MCF 10A (cell line): ENCODE measurements at places on chromosomes 7 and 10. TPM values are rescaled to one million over a fixed set of nuclear protein-coding genes. Genes with fewer than 3 reads are reported as not detected.

DNA sequence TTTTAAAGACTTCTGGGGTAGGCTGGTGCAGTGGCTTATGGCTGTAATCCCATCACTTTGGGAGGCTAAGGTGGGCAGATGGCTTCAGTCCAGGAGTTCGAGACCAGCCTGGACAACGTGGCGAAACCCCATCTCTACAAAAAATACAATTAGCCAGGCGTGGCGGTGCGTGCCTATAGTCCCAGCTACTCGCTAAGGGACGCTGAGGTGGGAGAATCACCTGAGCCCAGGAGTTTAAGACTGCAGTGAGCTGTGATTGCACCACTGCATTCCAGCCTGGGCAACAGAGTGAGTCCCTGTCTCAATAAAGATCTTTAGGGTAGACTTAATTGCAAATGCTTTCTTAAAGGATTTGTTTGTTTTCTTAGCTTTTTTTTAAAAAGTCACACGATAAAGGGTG, 29.3 kb downstream of the PTPN12 start:
- peak overlapping the region; percentile 39 for H3K4me3 ChIP-seq
- H3K27me3 ChIP-seq, result no peaks in the 10 kb centered on the region
- H3K4me1 ChIP-seq, result peaks cover 40% of the 10 kb centered on the region
- peaks cover 19% of the 10 kb centered on the region for H3K36me3 ChIP-seq

Gene PDGFA
- total RNA-seq, result 20.1 and 26.6 TPM in 2 replicates

GRCh38 chr10:4813023-4813422, 13.0 kb upstream of the AKR1E2 start:
- no peaks in the 10 kb centered on the region for H3K27me3 ChIP-seq
- H3K4me1 ChIP-seq, result peaks cover 18% of the 10 kb centered on the region
- peak; percentile 76 for DNase-seq
- no peak overlapping the region for H3K27ac ChIP-seq
- H3K36me3 ChIP-seq, result no peaks in the 10 kb centered on the region

- H3K27ac ChIP-seq, result no peak overlapping the region
- H3K4me1 ChIP-seq, result peaks cover 35% of the 10 kb centered on the region
- no peaks in the 10 kb centered on the region for H3K27me3 ChIP-seq
- DNase-seq, result peak; percentile 60
Measured at GRCh38 chr10:79241990-79242619, 105.2 kb upstream of the PPIF start.

DNA sequence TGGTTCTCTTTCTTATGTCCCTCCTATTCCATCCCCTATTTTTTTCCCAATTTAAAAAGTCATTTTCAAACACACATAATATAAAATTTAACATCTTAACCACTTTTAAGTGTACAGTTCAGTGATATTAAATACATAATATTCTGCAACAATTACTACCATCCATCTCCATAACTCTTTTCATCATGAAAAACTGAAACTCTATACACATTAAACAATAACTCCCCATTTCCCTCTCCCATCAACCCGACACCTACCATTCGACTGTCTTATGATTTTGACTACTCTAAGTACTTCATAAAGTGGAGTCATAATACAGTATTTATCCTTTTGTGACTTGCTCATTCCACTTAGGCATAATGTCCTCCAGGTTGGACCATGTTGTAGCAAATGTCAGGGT, 2.6 kb downstream of the KIF11 start:
- H3K4me3 ChIP-seq, result peak overlapping the region; percentile 99
- H3K4me1 ChIP-seq, result peaks cover 28% of the 10 kb centered on the region

- no peaks in the 10 kb centered on the region for H3K36me3 ChIP-seq
- DNase-seq, result no peak
- no peak overlapping the region for H3K27ac ChIP-seq
- no peak overlapping the region for H3K4me3 ChIP-seq
- no peaks in the 10 kb centered on the region for H3K27me3 ChIP-seq
Measured at GRCh38 chr10:121526801-121527221, 71.4 kb downstream of the FGFR2 start.

DNA sequence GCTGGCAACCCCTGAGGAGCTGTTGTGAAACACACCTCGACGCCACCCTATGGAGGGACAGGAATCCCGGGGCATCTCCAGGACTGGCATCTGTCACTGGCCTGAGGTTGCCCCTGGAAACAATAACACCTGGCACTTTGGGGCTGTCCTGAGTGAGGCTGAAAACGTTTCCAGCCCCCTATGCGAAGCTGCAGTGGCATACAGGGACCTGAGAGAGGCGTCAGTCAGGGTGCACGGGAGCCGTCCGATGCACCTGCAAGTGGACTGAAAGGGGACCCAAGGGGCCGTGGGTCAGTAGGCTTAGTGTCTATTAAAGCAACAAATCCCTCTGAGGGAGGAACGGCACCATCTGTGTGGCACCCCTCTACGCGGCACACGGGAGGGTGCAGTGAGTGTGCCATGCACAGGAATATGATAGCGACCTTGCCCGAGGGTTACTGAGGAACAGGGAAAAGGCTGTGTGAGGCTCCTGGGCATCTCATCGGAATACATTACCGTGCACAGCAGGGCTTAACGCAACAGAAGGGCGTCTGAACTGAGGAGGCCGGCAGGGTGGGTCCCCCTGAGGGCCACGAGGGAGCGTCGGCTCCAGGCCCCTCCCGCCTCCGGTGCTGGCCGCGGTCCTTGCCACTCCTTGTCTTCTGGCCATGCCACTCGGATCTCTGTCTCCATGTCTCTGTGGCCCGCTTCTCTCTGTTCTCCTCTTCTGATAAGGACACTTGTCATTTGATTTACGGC, 50.4 kb downstream of the FOXL3 start:
- no peak overlapping the region for H3K4me3 ChIP-seq
- H3K27ac ChIP-seq, result no peak overlapping the region
- no peak for DNase-seq
- H3K27me3 ChIP-seq, result peaks cover 24% of the 10 kb centered on the region
- H3K36me3 ChIP-seq, result no peaks in the 10 kb centered on the region

Gene SPRN
- not detected in 2 replicates for total RNA-seq

DNA sequence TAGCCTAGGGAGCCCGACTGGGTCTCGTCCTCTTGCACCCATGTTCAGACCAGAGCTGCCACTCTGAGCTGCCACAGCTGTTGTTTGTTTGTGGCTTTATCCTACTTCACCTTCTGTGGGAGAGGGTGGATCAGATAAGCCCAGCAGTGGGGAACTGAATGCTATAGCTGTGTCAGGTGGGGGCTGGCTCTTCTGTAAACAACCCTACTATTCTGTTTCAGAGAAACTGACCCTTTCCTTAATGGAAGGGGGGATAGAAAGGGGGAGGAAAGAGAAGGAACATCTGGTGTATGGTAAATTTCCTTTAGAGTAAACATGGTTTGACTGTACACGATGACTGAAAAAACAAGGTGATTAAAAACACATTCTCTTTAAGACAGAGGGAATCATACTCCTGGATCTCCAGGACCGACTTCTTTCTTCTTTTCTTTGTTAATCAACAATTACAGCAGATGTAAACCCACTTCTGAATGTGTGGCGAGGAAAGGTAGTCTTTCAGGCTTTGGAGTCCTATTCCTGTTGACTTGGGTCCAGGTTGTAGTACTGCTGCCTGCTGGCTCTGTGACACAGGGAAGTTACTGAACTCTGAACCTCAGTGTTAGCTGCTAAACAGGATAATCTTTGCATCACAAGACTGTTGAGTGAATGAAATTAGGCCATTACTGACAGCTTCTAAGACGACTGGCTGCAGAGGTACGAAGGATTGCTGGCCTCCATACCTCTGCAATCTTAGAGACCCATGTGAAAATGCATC, 6.0 kb downstream of the PRXL2A start:
- H3K36me3 ChIP-seq, result peaks cover 13% of the 10 kb centered on the region
- no peak overlapping the region for H3K4me3 ChIP-seq
- H3K4me1 ChIP-seq, result peaks cover 37% of the 10 kb centered on the region
- DNase-seq, result no peak
- no peaks in the 10 kb centered on the region for H3K27me3 ChIP-seq
- peak overlapping the region; percentile 43 for H3K27ac ChIP-seq

Gene MMD2
- not detected in 2 replicates for total RNA-seq

DNA sequence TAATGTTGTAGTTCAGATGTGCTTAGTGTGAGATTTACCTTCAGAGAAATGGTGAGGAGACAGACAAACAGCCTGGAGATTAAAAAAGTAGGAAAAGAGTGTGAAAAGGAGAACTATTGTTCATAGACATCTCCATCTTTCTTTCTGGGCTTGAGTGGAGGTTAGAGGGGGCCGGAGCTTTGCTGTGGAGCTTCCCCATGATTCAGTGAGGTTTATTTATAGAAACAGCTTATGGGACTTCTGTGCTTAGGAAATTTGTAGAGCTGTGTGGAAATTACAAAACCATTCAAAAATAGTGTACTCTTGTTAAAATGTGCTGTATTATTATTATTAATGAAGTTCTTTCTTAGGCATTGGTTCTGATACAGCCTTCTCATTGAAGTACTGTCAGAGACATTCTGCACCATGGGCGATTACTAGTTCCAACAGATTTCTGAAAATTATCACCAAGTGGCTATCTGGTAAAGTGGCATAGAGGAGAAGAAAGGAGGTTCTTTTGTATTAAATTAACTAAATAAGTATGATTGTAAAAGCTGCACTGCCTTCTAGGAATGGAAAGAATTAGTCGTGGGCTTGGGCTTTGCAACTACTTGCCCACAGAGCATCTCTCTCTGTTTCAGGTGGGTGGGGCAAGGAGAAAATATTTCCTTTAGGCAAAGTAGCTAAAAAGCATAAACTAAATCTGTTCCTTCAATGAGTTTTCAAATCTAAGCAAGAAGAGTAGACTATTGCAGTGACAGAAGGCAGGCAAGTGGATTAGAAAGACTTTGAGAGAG, 8.7 kb upstream of the TCAF1 start:
- no peak overlapping the region for H3K4me3 ChIP-seq
- H3K27ac ChIP-seq, result no peak overlapping the region
- peaks cover 8% of the 10 kb centered on the region for H3K4me1 ChIP-seq
- H3K36me3 ChIP-seq, result no peaks in the 10 kb centered on the region
- DNase-seq, result no peak
